Right lung (tissue), 10 donors: ENCODE measurements at places on chromosomes 6 and 20.
A peak's percentile ranks its signal among the peaks of the same experiment; 100 is the strongest.

- DNase-seq, result no peak
Measured at GRCh38 chr6:148392671-148393070, 50.0 kb downstream of the SASH1 start.

DNA sequence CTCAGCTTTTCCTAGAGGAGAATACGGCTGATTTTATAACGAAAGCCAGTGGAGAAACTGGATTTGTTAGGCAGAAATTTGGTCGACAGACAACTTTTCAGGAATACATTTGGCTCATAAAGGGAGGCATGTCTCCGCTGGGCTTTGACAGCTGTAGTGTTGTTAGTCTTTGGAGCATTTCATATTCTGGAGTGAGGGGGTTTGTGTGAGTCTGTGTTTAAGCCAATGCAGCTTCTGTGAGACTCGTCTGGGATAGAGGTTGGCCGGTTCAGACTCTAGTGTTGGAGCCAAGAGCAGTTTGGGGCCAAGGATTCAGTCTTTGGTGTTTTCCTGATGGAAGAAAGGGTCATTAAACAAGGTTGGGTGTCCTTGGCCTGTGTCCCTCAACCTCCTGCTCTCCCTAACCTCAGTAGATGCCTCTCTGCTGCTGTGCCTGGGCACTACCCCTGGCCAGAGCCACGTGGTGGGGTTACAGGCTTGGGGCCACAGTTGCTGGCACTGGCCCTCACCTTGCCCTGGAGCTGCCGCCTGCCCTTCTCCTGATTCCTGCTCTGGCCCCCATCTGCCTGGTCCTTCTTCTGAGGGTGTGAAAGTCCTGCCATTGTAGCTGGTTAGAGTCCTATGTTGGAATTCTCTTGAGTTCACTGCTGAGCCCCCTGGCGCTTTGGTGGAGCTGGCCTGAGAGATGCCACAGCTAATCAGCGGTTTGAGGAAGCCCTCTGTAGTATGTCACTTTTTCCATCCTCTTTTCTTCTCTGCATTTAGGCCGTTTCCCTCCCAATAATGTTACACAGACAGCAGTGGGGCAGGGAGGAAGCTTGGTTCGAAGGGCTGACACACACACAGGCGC, 6.9 kb downstream of the PTK7 start:
- DNase-seq, result no peak

GRCh38 chr20:45008521-45009049, 42.3 kb downstream of the STK4 start:
- DNase-seq, result no peak

DNA sequence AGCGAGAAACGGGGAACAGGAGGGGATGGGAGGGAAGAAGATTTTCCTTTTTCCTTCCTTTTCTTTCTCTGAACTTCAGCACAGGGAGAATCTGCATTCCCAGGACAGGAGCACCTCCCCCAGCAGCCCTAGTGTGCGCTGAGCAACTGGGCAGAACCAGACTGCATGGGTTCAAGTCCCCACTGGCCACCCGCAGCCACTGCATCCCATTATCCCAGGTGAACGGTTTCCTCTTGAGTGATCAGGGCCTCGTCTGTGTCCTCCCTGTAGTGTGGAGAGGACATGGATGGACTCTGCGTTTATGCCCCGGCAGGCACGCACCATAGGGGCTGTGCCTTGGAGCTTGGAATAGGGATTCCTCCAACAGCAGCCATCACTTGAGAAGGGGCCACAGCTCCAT, 53.0 kb downstream of the ANKRD60 start:
- no peak for DNase-seq

DNA sequence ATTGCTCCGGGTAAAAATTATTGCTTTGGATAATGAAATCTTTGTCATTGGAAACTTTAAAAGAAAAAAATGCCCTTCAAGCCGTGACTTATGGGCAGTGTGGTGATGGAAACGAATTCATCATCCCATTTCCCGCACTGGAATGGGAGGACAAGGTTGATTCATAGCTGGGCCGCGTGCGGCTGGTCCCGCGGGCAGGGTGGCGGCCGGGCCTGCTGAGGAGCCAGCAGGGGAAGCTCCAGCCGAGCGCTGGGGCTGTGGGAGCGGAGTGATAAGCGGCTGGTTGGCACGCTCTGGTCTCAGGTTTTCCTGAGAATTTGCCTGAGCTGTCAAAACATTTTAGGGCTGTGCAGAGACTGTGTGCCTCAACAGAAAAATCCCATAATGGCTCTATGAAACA, 351.7 kb downstream of the CDC5L start:
- DNase-seq, result no peak

DNA sequence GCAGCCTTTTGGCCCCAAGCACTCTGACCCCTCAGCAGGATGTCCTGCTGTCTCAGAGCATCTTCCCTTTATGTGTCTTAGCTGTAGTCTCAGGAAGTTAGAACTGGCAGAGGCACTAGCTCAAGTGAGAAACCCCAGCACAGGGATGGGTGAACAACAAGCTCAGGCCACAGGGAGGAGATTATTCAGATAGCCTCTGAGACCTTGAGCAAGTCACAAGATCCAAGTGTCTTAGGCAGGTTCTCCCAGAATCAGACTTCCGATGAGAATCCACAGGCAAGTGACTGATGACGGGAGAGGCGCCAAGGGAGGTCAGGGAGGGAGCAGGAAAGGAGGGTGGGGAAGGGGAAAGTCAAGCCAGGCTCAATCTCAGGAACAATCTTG, 13.0 kb upstream of the SYNDIG1 start:
- no peak for DNase-seq

- no peak for DNase-seq
Measured at GRCh38 chr20:57851025-57851682, 141.3 kb upstream of the PMEPA1 start.

GRCh38 chr20:59078231-59078630, 35.6 kb upstream of the PRELID3B start:
- DNase-seq, result no peak

DNA sequence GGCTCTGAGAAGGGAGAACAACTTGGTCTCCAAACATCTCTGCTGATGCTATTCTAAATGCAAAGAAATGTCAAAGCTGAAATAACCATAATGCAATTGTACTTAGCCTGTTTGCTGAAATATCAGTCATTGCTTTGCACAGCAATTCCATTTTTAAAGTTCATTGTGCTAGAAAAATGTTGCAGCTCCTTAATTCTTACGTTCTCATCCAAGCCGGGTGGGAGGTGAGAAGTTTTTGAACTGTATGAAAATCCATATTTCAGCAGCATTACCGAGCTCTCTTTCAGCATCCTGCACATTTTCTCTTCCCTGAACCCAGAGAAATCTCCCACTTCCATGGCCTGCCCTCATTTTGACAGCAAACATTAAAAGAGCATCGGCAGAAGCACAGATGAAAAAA, 630.0 kb downstream of the PTPRT start:
- no peak for DNase-seq

- DNase-seq, result no peak
Measured at GRCh38 chr6:169241688-169242350, 11.8 kb downstream of the THBS2 start.

- no peak for DNase-seq
Measured at GRCh38 chr6:35258858-35259193, 709 bp upstream of the ZNF76 start.

- no peak for DNase-seq
Measured at GRCh38 chr20:41632896-41633295, 14.7 kb upstream of the CHD6 start.

- no peak for DNase-seq
Measured at GRCh38 chr6:37481711-37482605, 17.7 kb downstream of the CCDC167 start.

DNA sequence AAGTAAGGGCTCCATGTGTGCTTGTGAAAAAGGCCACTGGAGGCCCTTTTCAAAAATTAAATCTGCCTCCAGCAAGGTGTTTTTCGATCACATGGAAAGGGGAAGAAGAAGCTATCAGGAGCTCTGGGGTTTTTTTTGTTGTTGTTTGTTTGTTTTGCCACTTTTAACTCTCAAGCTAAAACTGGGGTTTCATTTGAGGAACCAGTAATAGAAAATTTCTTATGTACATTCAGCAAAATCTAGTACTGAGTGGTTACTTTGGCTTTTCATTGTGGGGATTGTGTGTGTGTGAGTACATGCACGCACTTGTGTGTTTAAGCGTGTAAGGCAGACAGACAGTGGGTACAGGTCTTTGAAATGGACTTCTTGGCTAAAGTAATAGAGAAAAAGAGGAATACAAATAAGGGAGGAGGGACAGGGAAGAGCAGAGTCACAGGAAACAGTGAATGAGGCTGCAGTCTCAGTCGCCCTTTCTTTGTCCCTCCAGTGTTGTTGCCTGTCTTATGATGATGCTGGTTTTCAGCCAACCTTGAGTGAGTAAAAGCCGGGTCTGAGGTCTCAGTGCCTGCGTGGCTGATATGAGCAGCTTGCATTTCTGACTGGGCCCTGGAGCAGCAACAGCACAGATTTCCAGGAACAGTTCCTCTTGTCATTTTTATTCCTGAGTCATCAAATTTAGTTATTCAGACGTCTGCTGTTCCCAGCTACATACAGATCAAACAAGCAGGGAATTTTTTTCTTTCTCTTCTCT, 26.2 kb downstream of the SLC16A10 start:
- DNase-seq, result peak; percentile 38

- DNase-seq, result no peak
Measured at GRCh38 chr20:41081276-41081814, 52.7 kb downstream of the TOP1 start.

DNA sequence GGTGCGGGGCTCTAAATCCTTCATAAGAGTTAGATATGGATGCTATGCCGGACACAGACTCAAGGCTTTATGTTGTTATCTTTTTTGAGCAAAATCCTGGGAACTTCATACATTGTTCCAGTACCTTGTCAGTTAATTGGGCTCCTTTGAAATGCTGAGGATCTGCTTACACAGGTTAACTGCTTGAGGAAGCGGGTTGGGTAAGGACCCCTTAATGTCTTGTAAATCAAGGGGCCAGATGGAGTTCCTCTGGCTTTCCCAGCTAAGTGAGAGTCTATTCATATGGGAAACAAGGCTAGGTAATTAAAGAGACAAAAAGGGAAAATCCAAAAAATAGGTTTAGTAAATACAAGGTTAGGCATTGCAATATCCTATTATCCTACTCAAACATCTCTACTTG, 141.5 kb downstream of the OR2B2 start:
- DNase-seq, result no peak

DNA sequence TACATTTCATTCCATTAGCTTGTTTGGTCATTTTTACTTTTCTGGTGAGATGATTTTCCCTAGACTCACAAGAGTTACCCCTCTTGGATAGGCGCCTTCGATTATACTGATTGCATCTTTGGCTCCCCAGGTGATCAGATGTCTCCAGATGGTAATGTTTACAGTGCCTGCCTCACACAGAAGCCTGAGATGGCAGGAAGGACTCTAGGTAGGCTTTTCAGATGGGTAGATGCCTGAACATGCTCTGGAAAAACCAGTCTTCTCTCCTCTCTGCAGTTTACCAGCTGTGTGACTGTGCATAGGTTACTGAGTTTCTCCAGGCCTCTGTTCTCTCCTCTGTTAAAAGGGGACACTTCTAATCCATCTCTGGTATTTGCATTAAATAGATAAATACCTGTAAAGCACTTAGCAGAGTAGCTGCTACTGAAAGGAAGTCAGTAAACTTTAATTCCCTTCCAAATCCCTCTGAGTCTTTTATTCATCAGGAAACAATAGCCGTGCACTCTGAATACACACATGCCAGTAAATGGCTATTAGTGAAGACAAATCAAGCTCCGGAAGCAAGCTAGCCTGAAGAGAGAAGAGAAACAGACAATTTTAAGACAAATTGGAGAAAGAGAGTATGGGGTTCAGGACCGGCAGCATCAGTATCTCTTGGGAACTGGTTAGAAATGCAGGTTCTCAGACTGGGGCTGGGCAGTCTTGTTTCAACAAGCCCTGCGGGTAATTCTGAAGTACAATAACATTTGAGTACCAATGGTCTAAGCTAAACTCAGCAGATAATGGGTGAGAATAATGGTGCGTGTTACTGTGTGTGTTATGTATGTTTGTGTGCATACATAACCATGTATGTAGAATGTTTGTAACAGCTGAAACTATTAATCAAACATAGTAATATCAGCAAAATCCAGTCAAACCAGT, 139.4 kb downstream of the UST start:
- DNase-seq, result no peak

GRCh38 chr6:159646733-159647132, 46.3 kb downstream of the SOD2 start:
- DNase-seq, result no peak

GRCh38 chr6:26230351-26230750, 134.6 kb upstream of the BTN3A2 start:
- no peak for DNase-seq

GRCh38 chr20:46826343-46826984, 68.2 kb upstream of the EYA2 start:
- DNase-seq, result no peak

- DNase-seq, result no peak
Measured at GRCh38 chr20:34240693-34241615, at the start of gene ASIP. Gene ASIP, plus strand, starts transcription at chr20:34241423. Its CDS starts 18,952 bp downstream, at chr20:34260375.

- no peak for DNase-seq
Measured at GRCh38 chr6:24933266-24933665, 2.5 kb downstream of the RIPOR2 start.

DNA sequence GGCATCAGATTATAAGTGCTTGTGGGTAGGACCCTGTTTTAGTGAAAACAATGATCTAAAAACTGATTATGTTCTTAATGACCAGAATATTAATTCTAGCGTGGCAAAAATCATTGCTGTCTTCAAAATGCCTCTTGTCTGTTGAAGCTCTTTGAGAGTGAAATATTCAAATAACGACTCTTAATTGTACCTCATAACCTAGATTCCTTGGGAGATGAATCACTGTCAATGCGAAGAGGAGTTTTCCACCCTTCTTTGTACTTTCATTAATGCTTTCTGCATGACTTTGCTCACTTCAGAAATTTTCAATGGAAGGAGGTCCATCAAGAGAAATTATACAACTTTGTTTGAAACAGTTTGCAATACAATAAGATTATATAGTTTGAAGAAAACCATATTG, 71.5 kb downstream of the CRYBG1 start:
- no peak for DNase-seq

- DNase-seq, result no peak
Measured at GRCh38 chr6:33088931-33089620, 13.3 kb downstream of the HLA-DPB1 start.

GRCh38 chr6:23953976-23954375, 172.0 kb upstream of the NRSN1 start:
- no peak for DNase-seq

GRCh38 chr6:44316481-44316880, 3.3 kb upstream of the AARS2 start:
- no peak for DNase-seq

DNA sequence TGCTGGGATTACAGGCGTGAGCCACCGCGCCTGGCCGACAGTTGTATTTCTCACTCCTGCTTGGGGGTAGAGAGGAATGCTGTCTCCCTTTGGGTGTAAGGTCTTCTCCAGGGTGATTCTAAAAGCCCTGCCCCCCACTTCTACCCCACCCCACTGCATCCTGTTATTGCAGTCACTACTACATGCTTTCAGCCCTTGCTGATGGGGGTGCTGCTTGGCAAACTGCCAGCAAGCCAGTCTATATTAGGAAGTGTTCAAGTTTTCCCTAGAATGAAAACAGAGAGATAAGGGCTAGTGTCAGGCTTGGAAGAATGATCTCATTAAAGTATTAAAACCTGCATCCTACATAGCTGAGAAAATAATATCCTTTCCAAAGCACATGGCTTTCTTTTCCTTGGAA, 31.3 kb downstream of the TTI1 start:
- DNase-seq, result no peak
